ENCODE measurements at places on chromosomes 7 and 10.

- DNase-seq: no peak
Observed at GRCh38 chr7:117072620-117073118, 119.4 kb downstream of the ST7 start.

DNA sequence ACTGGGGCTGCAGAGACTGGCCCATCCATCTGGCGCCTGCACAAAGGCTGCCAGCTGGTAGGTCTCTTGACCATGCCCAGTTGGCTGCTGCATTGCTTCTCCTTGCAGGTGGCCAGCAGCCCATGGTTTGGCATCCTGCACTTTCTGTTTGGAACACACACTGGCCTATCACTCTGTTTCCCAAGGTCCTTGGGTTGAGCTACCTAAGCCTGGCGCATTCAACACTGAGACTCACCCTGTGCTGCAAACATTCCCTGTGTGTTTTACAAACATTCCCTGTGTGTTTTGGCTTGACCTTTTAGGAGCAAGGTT is 55.5 kb downstream of the TACR2 start:
- DNase-seq: no peak

GRCh38 chr10:117684046-117684610 is 141.6 kb downstream of the EMX2 start:
- DNase-seq: no peak

- no peak for DNase-seq
Observed at GRCh38 chr7:39269034-39269433, 291.3 kb downstream of the POU6F2 start.

DNA sequence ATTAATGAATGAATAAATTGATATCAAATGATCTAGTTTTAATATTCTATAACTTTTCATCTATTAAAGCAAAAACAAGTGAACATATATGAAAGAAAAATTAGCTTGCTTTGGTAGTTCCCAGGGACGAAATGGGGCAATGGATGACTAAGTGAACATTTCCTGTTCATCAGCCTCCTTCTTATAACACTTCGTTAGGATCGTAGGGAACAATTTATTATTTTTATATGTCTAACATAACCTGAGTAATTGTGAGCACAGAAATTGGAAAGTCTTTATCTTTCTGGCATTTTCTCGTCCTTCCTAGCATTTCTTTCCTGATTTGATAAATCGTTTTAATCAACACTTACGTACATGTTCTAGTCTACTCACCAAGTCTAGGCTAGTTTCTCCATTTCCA is 59.1 kb upstream of the PPP1R3C start:
- DNase-seq: no peak

- no peak for DNase-seq
Observed at GRCh38 chr10:49367600-49367999, 28.3 kb downstream of the DRGX start.

- peak; percentile 20 for DNase-seq
Observed at GRCh38 chr7:41466760-41467384, 236.0 kb downstream of the INHBA start.

DNA sequence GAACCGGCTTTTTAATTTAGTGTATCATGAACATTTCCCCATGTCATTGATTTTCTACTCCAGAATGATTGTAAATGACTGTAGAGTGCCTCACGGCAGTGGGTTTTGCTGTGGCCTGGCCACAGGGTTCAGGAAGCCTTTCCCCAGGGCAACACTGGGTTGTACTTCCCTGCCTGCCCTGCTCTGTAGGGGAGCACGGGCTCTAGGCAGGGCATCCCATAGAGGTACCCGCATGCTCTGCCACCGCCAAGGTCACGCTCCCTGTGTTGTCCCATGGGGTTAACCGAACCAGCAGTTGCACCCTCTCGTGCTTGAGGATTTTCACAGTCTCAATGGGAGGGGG is 63.8 kb downstream of the BPGM start:
- no peak for DNase-seq

GRCh38 chr7:20698469-20698868 is 83.0 kb downstream of the ABCB5 start:
- DNase-seq: no peak

DNA sequence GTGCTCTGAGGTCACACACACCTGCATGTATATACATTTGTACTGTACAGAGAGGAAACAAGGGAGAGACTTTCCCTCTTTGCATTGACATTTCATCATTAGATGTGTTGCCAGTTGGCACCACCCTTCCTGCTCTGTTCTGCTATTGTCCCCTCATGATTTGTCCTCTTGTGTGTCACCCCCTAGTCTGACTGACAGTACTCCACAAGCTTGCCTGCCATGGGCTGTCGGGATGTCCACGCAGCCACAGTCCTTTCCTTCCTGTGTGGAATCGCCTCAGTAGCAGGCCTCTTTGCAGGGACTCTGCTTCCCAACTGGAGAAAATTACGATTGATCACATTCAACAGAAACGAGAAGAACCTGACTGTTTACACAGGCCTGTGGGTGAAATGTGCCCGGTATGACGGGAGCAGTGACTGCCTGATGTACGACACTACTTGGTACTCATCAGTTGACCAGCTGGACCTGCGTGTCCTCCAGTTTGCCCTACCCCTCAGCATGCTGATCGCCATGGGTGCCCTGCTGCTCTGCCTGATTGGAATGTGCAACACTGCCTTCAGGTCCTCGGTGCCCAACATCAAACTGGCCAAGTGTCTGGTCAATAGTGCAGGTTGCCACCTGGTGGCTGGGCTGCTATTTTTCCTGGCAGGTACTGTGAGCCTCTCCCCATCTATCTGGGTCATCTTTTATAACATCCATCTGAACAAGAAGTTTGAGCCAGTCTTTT is 9.4 kb downstream of the CLDN12 start:
- no peak for DNase-seq

DNA sequence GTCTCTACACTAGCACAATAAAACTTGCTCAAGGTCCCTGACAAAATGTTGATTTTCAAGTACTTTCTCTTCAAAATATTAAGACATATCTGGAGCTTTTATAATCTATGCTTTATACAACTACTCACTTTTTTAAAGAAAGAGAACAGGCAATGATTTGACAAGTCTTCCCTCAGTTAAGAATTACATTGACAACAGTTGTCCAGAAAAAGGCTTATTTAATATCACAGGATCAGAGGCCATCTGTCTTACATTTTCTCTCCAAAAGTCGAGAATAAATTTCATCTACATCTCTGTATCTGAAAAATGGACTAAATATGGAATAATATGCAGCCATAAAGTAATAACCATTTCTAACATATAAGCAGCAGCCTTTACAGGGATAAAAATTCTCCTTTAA is 8.2 kb upstream of the RNF148 start:
- no peak for DNase-seq

- DNase-seq: no peak
Observed at GRCh38 chr10:70809011-70809611, 6.6 kb upstream of the SGPL1 start.

- DNase-seq: no peak
Observed at GRCh38 chr7:69757981-69758430, 159.7 kb downstream of the AUTS2 start.

DNA sequence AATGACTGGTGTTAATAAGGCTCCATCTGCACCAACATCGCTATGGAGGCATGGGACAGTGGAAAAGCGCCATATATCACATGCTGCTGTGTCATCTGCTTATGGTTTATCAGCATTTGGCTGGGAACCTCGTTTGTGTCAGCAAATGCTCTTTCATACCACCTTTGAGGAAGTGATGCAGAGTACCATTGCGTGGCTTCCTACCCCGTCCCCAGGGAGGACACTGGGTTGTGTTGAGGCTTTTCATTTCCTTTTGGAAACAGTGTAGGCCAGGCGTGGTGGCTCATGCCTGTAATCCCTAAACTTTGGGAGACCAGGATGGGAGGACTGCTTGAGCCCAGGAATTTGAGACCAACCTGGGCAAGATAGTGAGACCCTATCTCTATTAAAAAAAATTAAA is 6.8 kb downstream of the TACR2 start:
- DNase-seq: no peak

GRCh38 chr10:125159486-125159931 is 854 bp downstream of the CTBP2 start:
- peak; percentile 45 for DNase-seq

GRCh38 chr10:126650161-126650560 is 20.3 kb downstream of the C10orf90 start:
- no peak for DNase-seq

- no peak for DNase-seq
Observed at GRCh38 chr7:114790521-114790920, 131.4 kb upstream of the MDFIC start.

GRCh38 chr7:131400681-131401176 is 73.1 kb downstream of the MKLN1 start:
- DNase-seq: peak; percentile 4

GRCh38 chr7:137096607-137097006 is 228.2 kb downstream of the CHRM2 start:
- DNase-seq: no peak

DNA sequence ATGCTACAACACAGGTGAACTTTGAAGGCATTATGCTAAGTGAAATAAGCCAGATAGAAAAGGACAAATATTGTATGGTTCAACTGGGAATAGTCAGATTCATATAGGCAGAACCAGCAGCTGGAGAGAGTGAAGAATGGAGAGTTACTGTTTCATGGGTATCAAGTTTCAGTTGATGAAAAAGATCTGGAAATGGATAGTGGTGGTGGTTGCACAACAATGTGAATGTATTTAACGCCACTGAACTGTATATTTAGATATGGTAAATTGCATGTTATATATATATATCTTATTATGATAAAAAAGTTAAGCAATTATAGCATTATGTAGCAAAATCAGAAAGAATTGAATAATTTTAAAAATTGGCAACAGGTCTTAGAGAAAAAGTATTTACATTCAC is 3.9 kb downstream of the LMBR1 start:
- DNase-seq: no peak

GRCh38 chr7:4886671-4887070 is 3.2 kb upstream of the RADIL start:
- no peak for DNase-seq

GRCh38 chr7:4833691-4834600 is 27.9 kb downstream of the PAPOLB start:
- no peak for DNase-seq

GRCh38 chr10:101580486-101581399 is 7.3 kb downstream of the POLL start:
- no peak for DNase-seq

- no peak for DNase-seq
Observed at GRCh38 chr7:125555916-125556315, 626.3 kb upstream of the POT1 start.

- DNase-seq: no peak
Observed at GRCh38 chr10:132642732-132643008, 105.1 kb downstream of the INPP5A start.

DNA sequence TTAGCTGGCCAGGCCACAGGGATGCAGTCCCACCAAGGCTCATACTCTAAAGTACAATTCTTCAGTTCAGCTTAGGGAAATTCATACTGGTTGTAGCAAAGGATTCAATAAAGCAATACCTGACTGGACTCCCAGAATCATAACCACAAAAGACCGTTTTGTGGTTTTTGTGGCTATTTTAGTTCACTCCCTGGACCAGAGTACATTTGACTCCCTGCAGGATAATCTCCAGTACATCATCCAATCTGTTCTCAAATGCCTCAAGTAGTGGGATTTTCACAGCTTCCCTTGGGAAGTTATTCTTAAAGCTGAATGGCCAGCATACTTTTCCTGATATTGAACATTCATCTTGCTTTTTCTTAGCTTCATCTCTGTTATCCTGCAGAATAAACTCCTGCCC is 29.3 kb upstream of the YAE1 start:
- no peak for DNase-seq

Data from hepatocyte (in vitro differentiated cells).